ENCODE measurements at places on chromosomes 7 and 10.

- DNase-seq = no peak
Measured at GRCh38 chr10:122112021-122112616, 123.2 kb downstream of the TACC2 start.

- DNase-seq = no peak
Measured at GRCh38 chr7:99014113-99014985, 129.6 kb downstream of the SMURF1 start.

DNA sequence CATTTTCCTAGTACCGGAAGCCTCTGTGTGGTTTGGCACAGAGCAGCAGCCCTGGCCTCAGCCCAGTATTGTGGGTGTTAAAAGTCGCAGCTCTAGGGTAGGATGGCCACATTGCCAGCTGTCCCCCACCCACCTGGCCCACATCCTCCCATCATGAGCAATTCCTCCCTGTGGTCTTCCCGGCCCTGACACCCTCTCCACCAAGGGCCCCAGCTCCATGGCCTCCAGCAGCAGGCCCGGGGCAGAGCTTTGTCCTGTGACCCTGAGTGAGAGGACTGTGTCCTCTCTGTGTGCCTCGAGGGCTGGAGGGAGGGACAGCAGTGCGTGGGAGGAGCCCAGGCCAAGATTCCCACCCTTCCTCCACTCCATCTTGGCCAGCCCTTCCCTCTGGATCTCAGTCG lies 93.7 kb downstream of the MYL10 start:
- no peak for DNase-seq

GRCh38 chr7:134920026-134920753 lies 66.1 kb upstream of the AGBL3 start:
- DNase-seq = no peak

DNA sequence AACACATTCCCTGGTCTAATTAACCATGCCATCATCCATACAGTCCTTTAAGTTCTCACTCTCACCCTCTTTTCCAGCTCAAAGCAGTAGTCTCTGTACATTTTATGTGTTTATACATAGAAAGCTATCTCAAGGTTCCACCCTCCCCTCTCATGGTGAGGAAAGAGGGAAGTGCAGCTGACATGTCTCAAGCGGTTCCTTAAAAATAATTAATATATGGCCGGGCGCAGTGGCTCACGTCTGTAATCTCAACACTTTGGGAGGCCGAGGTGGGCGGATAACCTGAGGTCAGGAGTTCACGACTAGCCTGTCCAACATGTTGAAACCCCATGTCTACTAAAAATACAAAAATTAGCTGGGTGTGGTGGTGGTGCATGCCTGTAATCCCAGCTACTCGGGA lies 36.7 kb downstream of the ZC3HAV1 start:
- DNase-seq = no peak

Measured in putamen (tissue), 1 donor.